Effector memory CD8-positive, alpha-beta T cell (primary cell): ENCODE measurements at places on chromosomes 5 and 9.

GRCh38 chr5:103674739-103675138 is 112.2 kb upstream of the NUDT12 start:
- no peak for DNase-seq

DNA sequence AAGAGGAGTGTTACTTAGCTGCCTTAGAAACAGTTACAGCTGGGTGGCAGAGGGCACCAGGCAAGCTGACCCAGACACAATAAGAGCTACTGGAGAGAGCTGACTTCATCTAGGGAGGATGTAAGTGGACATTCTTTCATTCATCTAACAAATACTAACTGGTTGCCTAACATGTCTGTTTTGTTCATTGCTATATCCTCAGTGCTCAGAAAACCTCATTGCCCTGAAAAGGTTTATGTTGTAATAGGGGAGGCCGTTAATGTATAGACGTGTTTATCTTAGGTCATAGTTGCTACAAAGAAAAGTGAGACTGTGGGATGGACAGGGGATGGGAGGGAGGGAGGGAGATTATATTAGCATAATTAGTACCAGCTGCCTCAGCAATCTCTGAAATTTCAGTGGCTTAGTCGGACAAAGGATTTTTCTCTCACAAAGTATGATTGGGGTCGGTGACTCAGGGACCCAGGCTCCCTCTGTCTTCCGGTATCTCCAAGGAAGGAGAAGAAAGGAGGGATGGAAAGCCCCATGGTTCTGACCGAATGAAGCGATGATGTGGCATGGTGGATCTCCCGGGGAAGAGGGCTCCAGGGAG is 2.6 kb upstream of the SNX18 start:
- DNase-seq, result no peak

DNA sequence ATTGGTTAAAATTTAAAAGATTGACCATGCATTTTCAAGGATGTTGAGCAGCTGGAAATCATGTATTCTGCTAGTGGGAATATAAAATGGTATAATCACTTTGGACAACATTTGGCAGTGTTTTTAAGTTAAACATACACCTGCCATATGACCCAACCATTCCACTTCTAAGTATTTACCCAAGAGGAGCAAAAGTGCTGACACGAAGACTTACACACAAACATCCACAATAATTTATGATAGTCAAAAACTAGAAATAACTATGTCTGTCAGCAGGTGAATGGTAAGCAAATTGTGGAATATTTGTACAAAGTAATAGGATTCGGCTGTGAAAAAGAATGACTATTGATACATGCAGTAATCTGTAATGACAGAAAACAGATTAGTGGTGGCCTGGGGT is 30.7 kb upstream of the SRP19 start:
- no peak for DNase-seq

GRCh38 chr9:98775831-98776441 is 20.4 kb downstream of the ANKS6 start:
- peak; percentile 12 for DNase-seq

DNA sequence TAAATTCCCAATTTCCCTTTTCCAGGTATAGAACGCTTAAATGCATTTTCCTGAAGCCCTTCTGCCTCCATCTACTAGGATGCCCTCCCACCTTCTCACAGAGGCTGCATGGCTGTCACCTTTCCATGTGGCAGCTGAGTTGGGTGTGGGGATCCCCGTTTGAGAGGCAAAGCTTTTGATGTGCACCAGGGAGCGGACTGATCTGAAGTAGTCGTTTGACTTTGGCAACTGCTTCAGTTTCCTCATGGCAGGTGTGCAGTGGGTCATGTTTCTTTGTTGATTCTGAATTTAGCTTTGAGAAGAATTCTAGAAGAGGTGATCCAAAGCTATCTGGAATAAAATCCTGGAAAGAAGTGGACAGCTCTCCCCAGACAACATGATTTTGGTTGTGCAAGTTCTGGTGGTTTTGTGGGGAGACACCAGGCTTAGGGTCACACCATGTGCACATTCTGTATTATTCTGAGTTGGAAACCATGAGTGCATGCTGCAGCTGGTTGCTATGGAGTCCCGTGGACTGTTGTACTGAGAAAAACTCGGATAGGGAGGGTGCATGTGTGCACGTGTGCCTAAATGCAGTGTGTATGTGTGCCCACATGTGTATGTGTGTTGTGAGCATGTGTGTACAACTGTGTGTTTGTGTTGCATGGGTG is 63.5 kb downstream of the GADD45G start:
- no peak for DNase-seq

- DNase-seq, result no peak
Observed at GRCh38 chr9:69036309-69036708, 757 bp downstream of the FXN start.

- no peak for DNase-seq
Observed at GRCh38 chr9:73050065-73050816, 97.4 kb upstream of the ALDH1A1 start.

- DNase-seq, result no peak
Observed at GRCh38 chr5:137155261-137156000, 343.7 kb downstream of the SPOCK1 start.

DNA sequence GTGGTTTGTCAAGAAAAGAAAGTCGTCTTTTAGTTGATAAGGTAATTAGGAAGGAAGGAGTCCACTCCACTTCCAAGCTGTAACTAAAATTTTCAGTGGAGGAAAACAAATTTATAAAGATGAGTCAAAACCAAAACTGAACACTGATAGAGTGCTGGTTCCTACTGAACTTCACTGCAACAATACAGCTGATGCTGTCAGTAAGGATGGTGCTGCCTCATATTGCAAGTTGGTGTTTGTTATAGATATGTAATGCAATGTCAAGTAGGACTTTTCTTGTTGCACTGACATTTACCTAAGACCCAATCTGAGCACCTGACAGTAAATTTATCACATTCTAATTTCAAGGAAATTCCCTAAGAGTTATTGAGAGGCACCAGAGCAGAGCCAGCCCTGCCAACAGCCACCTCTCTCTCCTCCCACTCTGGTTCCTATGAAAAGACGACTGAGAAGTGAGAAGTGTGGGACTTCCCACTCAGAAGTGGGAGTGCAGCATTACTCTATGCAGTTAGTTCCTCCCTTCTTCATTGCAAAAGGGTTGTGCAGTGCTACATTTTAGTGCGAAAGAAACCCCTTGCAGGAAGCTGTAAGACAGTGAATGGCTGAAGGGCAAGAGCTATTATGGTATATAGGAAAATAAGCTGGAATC is 350.8 kb downstream of the NFIB start:
- DNase-seq, result no peak

GRCh38 chr5:146327257-146327870 is 11.3 kb upstream of the POU4F3 start:
- DNase-seq, result no peak

- no peak for DNase-seq
Observed at GRCh38 chr9:107883496-107884124, 394.0 kb upstream of the KLF4 start.

GRCh38 chr5:31824869-31825517 is 186.1 kb downstream of the PDZD2 start:
- DNase-seq, result no peak

GRCh38 chr5:116553366-116553765 is 21.3 kb downstream of the SEMA6A start:
- DNase-seq, result no peak

GRCh38 chr9:93267091-93267541 is 83.2 kb downstream of the WNK2 start:
- DNase-seq, result no peak

- no peak for DNase-seq
Observed at GRCh38 chr5:122219436-122220166, 90.3 kb downstream of the ZNF474 start.

GRCh38 chr5:13249854-13250253 is 694.6 kb downstream of the DNAH5 start:
- no peak for DNase-seq

DNA sequence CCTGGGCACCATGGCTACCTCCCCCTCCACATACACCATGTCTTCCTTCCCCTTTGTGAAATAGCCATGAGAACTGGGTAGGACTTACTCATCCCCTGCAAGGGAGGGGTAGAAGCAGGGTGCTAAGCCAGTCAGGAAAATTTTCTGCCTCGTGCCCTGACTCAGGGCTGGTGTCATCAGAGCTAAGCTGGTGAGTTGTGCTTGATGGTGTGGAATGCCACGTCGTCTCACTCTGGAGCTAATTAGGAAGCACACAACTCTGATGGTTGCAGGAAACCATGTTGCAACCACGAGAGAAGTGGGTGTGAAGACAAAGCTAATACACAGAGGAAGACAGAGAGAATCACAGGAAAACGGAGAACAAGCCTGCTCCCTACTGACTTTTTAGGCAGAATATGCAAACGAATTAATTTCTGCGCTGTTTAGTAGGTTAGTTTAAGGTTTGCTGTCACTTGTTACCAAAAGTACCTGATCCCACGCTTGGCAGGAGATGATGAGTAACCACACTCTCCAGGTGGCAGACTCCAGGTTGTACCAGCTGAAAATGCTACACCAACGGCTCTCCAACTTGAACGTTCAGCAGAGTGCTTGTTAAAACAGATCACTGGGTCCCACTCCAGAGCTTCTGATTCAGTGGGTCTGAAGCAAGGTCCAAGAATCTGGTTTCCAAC is 54.5 kb downstream of the STK10 start:
- DNase-seq, result peak; percentile 14

DNA sequence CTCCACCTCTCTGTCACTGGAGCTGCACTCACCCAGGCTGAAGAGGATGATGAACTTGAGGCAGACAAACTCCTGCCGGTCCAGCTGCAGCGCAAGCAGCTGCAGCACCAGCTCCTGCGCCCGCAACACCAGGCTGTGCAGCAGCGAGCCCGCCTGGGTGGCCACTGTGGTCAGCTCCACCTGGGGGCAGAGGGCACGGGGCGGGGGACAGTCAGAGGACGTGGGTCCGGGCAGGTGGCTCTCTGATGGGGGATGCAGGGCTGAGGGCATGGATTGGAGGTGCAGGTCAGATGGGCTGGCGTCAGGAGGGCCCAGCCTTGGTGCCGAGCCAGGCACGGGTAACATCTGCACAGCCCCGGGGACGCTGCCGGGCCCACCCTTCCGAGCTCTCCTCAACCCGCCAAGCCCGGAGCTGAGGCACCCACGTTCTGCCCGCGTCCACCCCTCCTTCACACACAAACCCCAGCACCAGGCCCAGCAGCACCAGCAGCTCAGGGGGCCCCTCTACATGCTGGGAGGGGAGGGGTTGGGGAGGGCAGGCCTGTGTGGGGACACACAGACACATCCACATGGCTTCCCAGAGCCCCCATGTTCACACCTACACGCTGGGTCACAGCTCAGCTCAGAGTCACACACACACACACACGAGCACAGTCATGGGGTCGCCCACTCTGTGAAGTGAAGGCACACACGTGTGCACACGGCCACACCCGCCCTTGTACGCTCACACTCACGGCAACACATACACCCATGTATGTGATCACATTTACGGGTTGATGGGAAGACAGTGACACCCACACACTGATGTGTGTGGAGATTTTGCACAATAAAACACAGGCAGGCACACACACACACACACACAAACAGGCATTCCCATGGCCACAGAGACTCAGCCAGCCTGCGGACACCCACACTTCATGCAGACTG is 15.9 kb downstream of the NR5A1 start:
- no peak for DNase-seq

DNA sequence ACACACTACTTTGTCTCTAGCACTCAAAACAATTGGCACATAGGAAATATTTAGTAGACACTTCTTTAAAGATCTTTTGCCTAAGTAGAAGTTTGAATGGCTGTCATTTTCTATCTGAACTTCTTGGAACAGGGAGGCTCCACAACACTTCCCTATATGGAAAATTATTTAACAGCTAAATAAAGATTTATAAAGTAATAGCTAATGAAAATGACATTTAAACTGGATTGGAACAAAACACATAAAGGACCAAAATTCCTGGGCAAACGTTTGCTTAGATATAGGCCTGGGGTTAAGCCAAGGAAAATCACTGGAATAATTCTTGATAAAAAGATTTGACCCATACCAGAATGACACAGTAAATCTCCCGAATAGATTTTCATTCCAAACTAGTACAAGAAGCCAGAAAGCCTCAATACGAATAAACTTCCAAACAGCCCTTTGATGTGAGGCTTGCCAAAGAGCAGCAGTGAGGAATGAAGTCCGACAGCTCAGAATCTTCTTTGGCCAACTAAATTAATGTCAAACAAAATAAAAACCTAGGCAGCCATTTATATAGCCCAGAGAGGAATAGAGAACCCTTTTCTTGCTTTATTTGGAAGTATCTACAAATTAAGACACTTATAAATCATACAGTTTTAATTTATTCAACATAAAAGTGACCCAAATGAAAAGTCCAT is 20.3 kb upstream of the RNF180 start:
- DNase-seq, result no peak

GRCh38 chr5:54312499-54312898 is 2.1 kb upstream of the ARL15 start:
- DNase-seq, result no peak

DNA sequence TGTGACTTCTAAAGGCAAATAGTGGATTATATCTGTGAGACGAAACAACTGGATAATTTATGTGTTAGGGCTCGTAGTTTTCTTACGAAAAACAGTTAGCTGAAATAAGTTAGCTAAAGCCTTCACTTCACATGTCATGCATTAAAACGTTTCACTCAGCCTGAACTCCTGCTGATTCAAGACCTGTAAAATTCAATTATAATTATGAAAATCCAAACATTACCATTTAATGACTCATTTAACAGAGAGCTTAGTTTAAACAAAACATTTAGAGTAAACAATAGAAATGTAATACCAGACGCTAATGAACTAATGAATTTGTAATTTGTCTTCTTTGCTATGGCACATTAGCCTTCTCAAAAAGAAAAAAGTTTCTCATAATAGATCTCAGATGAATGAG is 1.7 kb downstream of the TAL2 start:
- DNase-seq, result no peak

GRCh38 chr5:22887566-22887965 is 34.4 kb upstream of the CDH12 start:
- no peak for DNase-seq

DNA sequence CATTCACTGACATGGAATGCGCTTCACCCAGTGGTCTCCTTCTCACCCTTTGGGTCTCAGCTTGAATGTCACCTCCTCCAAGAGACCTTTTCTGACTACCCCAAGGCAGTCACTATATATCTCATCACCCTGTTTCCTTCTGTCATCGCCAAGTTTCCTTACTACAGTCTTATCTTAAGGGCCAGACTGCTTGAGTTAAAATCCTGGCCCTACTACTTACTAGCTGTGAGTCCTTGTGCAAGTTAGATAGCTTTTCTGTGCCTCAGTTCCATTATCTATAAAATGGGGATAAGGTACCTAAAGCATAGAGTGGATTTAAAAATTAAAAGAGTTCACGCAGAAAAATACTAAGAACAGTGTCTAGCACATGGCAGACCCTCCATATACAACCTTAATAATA is 132.4 kb downstream of the GABBR2 start:
- DNase-seq, result no peak

DNA sequence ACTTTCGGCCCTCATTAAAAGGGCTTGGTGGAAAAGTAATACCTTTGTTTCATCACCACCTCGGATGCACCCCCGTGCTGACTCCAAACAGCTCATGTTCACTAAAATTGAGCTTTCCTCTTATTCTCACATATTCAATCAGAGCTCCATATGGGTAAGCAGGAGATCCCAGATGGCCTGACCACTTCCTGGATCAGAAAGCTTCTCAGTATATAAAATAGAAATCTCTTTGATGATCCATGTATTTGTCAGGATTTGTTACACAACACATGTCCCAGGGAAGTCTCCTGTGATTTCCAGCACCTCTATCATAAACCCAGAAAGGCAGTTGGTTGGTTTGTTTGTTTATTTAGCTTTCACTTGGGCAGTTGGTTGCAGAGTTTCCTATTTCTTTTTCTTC is 402.0 kb downstream of the MLLT3 start:
- DNase-seq, result no peak
